Activated CD4-positive, alpha-beta T cell treated with anti-CD3 and anti-CD28 coated beads for 4 hours (primary cell): ENCODE measurements at places on chromosomes 11 and 22.

- DNase-seq, result peak; percentile 15
These were observed 77.7 kb downstream of the MORC2 start for GRCh38 chr22:30890686-30891442.

DNA sequence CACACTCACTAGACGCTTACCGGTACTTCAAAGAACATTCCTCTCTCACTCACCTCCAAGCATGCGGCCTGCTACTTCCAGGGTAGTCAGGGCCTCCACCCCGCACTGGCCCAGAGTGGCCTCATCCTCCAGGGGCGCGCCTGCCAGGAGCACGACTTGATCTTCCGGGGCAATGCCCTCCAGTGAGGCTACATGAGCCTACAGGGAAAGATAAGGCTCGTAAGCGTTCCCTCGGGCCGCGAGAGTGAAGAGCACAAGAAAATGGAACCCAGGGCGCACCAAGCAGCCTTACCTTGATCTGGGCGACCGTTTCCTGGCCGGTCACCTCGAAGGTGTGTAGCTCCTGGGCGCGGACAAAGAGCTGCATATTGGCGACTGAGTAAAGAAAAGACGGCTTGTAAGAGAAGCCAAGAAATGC is 478 bp downstream of the FAU start:
- no peak for DNase-seq

DNA sequence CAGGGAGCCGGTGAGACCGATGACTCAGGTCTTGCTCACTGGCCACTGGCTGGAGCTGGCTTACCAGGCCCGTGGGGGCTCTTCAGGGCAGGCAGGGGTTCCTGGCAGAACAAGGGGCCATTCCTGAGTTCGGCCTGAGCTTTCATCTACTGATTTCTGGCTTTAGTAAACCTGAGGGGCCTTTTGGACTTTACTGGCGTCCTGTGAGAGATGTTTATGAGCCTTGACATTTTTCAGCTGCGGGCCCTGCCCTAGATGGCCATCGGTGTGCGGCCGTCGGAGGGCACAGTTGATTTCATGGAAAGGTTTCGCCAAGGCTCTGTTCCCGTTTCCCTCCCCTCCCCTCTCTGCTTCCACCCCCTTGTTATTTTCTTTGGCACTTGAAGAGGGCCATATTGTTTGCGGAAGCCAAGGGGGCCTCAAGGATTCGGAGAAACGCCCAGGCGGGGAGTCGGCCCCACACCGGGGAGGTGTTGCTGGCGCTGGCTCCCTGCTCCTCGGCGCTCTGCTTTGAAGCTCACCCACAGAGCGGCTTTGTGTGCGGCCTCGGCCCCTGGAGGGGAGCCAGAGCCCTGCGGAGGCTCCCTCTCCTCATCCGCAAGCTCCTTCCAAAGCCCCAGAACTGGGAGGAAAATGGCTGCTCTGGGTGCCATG is 17.7 kb downstream of the ELF5 start:
- DNase-seq, result no peak

GRCh38 chr11:65558930-65559509 is 861 bp upstream of the LTBP3 start:
- DNase-seq, result no peak

DNA sequence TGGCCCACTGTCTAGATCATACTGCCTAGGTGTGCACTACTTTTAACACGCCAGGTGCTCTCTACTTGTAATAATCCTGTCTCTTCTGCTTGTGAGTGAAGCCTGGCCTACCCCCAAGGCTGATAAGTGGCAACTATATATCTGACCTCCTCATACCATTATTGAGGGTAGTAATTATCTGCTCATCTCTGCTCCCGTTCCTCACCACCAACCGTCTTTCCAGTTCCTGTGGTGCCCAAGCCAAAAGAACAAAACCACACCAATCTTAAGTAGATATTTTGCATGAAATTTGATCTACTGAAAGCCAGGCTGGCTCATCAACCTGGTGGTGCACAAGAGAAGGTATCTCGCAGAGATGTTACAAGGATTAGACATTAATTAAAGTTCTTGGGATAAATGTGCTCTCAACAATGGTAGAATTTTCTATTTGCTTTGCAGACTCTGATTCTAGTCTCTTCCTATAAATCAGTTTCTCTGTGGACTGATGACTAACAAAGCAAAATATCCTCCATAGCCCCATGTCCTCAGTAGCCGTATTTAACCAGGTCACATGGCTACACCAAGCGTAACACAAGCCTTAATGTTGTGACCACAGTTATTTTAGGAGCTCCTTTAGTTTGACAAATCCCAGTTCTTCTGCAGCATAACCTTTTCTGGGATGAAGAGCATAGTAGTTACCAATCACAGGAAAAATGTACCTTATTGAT is 267.2 kb downstream of the NTM start:
- DNase-seq, result no peak

- DNase-seq, result no peak
These were observed 102.4 kb upstream of the SORL1-AS1 start for GRCh38 chr11:121555121-121555520.

DNA sequence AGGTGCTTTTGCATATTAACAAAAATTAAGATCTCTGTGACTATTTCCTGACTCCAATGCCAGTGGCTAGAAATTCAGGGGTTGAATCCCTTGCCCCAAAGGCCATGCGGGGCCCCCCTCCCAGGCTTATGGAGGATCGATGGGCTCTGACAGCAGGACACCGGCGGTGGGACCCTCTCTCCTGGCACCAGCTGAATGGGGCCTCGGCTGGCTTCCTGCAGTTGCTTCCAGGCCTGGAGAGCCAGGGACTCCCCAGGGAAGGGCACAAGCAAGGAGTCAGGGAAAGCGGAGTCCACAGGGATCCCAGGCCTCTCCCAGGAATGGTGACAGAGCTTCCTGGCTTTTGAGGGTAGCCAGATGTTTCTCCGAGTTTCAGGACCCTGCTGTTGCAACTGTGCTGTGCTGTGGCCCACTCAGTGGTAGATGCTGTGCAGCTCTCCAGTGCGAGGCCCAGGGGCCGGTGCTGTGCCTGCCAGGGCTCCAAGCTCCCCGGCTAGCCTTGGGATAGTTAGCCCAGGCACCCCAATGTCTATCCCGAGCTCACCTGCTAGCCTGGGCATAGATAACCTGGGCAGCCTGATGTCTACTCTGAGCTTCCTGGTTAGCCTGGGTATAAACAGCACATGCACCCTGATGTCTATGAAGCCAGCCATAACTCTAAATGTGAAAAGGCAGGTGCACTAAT is 372.6 kb downstream of the SHANK2 start:
- no peak for DNase-seq

- no peak for DNase-seq
These were observed 759.4 kb downstream of the OPCML start for GRCh38 chr11:132772703-132773545.

DNA sequence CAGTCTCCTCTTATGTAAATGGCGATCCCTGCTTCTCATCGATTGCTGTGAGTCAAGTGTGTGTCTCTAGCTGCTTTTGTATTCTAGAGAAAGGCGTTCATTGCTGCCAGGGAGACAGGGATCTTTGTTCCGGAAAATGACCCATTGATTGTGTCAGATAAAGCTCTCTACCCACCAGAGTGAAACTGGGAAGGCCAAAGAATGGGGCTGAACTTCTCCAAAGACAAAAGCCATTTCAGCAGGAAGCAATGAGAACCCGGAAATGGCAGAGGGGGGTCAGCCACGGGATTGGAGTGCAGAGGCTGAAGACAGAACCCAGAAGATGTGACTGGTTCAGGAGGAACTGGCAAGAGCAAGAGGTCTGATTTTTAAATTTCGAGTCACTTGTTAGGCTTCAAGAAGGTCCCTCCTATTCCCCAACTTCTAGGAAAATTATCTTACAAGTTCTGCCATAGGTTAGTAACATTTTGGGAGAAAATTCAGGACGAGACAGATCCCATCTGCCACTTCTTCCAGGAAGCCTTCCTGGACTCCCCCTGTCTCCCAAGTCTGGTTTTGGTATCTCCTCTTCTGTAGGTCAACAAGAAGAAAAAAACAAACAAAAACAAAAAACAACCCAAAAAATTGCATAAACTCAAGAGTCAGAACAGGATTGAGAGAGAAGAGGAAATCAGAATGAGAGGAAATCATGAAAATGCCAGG is 110.6 kb downstream of the NECTIN1 start:
- no peak for DNase-seq

DNA sequence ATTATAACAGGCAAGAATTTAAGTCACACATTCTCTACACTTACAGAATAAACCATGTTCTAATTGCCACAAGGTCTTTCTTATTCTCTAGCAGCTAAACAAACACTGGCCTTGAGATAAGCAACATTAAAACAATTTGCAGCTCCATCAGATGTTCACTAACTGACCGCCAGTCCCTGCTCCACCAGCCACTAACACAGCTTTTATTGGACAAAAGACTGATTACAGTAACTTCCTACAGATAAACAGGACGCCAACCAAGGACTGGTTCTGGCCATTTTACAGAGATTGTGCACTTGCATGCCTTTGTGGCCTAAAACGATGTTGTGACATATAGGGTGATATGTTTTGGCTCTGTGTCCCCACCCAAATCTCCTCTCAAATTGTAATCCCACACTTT is 388.9 kb upstream of the LRRC4C start:
- no peak for DNase-seq

DNA sequence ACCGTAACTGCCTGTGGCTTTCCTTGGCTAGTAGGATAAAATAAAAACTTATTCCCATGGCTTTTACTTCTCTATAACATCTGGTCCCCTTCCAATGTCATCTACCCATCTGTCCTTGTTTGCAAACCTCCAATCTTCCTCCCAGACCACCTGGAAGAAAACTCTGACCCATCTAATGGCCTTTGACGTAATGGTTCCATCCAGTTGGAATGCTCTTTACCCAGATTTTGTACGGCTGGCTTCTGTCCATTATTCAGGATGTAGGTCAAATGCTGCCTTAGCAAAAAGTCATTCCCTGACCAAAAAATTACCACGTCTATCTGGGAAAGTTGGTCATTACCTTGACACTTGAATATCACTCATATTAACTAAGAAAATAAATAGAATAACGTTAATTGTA is 577.9 kb upstream of the ANO5 start:
- DNase-seq, result no peak
